Heart left ventricle (tissue), 16 donors: ENCODE measurements at places on chromosomes 7 and 10. TPM values are rescaled to one million over a fixed set of nuclear protein-coding genes. Genes with fewer than 3 reads are reported as not detected.

Gene CDHR3
- total RNA-seq, result 2.5 TPM

Gene ANKRD61
- not detected for total RNA-seq

Gene HABP2
- not detected for total RNA-seq

Gene ACADSB
- 53.4 TPM for total RNA-seq

DNA sequence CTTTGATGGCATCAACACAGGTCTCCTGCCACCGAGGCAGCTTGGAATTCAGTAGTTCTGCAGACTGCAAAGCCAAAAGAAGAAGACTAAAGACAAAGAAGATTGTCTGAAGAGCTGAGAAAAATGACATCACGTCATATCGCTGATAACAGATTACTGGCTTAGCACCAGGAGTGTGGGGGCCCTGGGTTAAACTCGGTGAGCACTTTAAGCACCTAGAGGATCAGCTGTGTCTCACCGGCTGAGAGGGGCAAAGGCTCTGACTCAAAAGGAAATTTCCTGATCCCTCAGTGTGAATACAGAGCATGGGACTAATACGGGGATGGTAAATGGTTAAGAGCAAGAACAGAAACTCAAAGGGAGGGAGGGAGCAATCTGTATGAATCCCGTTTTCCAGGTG, 30.7 kb downstream of the BRI3 start:
- H3K4me1 ChIP-seq, result no peaks in the 10 kb centered on the region
- no peak overlapping the region for H3K4me3 ChIP-seq

DNA sequence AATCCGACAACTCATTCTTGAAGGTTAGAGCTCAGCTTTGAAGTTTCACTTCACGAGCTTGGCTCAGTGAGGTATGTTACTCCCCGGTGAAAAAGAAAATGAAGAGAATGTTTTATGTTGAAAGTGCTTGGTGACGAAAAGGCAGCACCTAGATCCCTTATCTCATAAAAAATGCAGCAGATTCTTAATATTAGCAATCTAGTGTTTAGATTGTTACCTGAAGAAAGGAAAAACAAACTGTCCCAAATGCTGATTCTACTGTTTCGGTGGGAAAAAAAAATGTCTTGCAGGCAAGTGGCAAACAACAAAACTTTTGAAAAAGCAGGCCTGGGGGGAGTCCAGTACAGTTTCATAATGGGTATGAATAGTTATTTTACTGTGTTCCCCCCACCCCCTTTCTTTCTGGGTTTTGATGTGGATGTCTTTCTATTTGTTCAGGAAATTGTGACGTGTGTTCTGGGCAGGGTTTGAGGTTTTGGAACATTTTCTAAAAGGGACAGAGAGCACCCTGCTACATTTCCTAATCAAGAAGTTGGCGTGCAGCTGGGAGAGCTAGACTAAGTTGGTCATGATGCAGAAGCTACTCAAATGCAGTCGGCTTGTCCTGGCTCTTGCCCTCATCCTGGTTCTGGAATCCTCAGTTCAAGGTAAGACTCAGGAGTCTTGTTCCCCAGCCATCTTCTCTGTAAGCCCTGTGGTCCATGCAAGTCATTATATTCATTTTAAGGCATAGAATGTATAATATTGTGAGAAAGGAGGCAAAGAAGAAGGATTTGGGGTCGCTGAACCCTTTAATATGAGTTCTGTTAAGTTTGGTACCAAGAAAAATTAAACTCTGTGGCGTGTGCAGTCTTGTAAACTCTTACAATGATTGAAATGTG, at the start of gene SRGN:
SRGN (plus strand) TSS at position 514 of the 881 bp plus-strand sequence; CDS start at position 569, 55 bp downstream.
- no peaks in the 10 kb centered on the region for H3K27me3 ChIP-seq
- H3K36me3 ChIP-seq, result no peaks in the 10 kb centered on the region
- DNase-seq, result peak; percentile 83
- H3K4me3 ChIP-seq, result peak within 1 kb of the TSS; percentile 53
- H3K27ac ChIP-seq, result peak within 1 kb of the TSS; percentile 87

- no peak overlapping the region for H3K4me3 ChIP-seq
- H3K27ac ChIP-seq, result no peak overlapping the region
- no peak for DNase-seq
Measured at GRCh38 chr10:2584385-2584784, 483.0 kb upstream of the PFKP start.

GRCh38 chr10:75418293-75418692, 13.1 kb upstream of the LRMDA start:
- H3K27me3 ChIP-seq, result no peaks in the 10 kb centered on the region
- no peak for DNase-seq
- no peaks in the 10 kb centered on the region for H3K4me1 ChIP-seq
- H3K27ac ChIP-seq, result no peak overlapping the region
- H3K4me3 ChIP-seq, result no peak overlapping the region

DNA sequence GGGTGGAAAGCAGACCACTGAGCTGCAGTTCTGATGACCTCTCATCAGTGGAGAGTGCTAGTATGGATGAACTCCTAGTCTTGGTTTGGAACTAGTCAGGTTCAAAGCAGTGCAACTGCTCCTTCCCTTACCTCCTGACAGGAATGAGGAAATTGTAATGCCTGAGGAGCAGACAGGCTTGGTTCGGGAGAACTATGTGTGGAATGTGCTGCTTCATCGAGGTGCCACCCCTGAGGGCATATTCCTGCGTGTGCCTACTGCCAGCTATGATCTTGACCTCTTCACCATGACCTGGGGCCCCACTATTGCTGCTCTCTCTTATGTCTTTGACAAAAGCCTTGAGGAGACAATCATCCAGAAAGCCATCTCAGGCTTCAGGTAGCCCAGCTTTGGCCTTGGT, 27.4 kb upstream of the NFKB2 start:
- H3K4me1 ChIP-seq, result no peaks in the 10 kb centered on the region
- no peaks in the 10 kb centered on the region for H3K27me3 ChIP-seq
- H3K4me3 ChIP-seq, result no peak overlapping the region
- H3K27ac ChIP-seq, result no peak overlapping the region

DNA sequence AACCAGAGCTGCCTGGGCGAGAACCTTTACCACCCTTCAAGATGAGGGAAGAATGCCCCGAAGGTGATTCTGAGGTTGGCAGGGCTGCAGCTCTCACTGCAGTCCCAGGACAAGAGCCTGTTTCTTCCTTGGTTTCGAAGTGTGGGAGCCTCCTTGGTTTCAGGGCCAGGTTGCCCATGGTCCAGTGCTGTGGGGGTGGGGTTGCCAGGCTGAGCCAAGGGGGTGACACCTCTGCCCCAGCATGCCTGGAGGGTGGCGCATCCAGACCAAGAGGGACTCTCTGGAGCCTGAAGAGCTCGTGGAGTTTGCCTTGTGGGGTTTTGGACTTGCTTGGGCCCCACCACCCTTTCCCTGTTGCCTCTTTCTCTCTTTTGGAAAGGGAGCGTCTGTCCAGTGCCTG, 41.3 kb downstream of the WDR37 start:
- H3K4me3 ChIP-seq, result no peak overlapping the region
- no peak for DNase-seq
- H3K36me3 ChIP-seq, result peaks cover 11% of the 10 kb centered on the region
- no peaks in the 10 kb centered on the region for H3K27me3 ChIP-seq

- H3K36me3 ChIP-seq, result no peaks in the 10 kb centered on the region
- no peak overlapping the region for H3K4me3 ChIP-seq
- no peaks in the 10 kb centered on the region for H3K4me1 ChIP-seq
- peak; percentile 35 for DNase-seq
Measured at GRCh38 chr10:118459642-118460193, 117.6 kb upstream of the FAM204A start.

DNA sequence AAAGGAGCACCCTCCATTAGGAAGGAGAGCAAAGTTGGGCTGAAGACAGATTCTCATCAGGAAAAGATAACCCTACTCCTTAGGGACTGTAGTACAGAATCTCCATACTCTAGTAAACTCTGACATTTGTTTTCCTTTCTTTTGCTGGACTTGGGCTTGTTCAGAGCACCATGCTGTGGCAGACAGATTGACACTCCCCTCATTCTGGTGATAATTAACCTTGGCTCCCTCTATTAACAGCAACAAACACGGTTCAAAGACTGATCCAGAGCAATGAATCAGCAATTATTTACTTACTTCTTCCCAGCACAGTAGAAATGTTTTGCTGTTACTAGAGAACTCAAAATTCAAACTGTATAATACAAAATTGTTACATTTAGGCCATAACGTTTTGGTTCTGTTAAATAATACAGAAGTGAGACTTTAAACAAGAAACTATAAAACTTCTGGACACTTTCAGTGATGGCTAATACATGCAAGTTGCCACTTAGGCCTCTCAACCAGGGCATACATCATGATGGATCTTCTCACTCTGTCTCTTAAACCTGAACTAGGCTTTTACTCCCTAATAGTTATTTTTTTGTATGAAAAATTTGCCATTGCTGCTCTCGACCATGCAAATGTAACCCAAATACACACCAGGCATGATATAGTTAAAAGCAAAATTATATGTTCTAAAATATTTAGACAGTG, 639.0 kb downstream of the IPMK start:
- H3K36me3 ChIP-seq, result no peaks in the 10 kb centered on the region
- no peak for DNase-seq
- no peak overlapping the region for H3K27ac ChIP-seq
- no peak overlapping the region for H3K4me3 ChIP-seq
- no peaks in the 10 kb centered on the region for H3K4me1 ChIP-seq
- H3K27me3 ChIP-seq, result no peaks in the 10 kb centered on the region

- no peaks in the 10 kb centered on the region for H3K4me1 ChIP-seq
- H3K4me3 ChIP-seq, result no peak overlapping the region
Measured at GRCh38 chr10:35794703-35795102, 152.6 kb upstream of the FZD8 start.

DNA sequence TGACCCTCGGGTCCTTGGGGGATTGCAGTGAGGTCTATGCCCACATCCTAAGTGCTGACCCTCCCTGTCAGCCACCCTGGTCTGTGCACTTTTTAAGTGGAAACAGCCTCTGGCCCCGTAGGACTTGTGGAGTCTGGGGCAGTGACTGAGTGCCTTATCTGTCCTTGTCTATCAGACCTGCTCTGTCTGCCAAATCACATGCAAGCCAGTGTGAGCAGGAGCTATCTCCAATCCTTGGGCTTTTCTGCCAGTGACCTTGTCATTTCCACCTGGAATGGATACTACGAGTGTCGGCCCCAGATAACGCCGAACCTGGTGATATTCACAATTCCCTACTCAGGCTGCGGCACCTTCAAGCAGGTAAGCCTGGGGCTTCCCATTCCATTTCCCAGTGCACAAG, 62.7 kb downstream of the C10orf120 start:
- no peak overlapping the region for H3K27ac ChIP-seq
- H3K27me3 ChIP-seq, result no peaks in the 10 kb centered on the region
- no peak overlapping the region for H3K4me3 ChIP-seq

DNA sequence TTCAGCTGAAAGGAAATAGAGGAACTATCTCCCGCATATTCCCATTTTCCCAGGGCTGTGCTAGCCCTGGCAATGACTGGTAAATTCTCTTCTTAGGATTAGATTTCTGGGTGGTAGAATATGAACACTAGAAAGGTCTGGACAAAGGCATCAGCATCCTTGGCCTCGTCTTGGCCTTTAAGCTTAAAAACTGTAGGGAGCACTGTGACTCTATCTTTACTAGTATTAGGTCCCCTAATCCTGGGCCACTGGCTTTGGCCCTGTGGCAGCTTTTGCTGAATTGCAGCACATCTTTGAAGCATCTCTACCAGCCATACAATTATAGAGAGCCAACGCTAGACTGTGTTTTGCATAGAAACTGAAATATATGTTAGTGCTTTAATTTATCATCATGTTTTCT, 41.5 kb upstream of the EBLN1 start:
- H3K4me3 ChIP-seq, result no peak overlapping the region
- no peaks in the 10 kb centered on the region for H3K36me3 ChIP-seq
- H3K4me1 ChIP-seq, result no peaks in the 10 kb centered on the region
- no peak overlapping the region for H3K27ac ChIP-seq

DNA sequence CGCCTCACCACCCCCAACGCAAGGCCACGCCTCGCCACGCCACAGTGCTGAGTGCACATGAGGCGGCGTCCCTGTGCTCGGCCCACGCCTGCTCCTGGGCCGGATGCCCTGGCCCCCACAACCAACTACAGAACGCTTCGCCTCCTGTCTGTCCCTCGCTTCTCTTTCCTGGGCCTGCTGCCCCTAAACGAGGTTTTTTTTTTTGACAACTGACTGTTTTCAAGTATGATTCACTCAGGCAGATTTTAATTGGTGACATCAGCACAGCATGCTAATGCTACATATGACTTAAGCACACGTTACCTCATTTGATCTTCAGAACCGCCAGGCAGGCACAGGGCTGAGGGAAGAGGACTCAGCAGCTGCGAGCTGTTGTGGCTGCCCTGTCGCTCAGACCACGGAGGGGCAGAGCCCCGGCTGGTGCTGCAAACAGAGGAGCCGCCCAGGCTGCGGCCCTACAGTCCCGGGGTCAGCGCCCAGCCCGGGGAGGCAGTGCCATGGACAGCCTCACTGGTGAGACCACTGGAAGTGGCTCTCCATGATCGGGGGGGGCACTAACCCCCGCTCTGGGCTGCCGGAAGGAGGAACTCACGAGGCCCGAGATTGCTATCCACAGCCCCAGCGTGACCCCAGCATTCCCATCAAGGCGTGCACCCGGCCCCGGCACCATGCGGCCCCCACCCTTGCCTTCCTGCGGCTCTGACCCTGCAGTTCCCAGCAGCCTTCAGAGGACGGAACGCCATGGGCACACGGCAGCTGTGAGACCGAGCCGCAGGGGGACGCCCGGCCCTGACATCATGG, 212.8 kb downstream of the MAD1L1 start:
- no peaks in the 10 kb centered on the region for H3K27me3 ChIP-seq
- no peaks in the 10 kb centered on the region for H3K36me3 ChIP-seq
- peak overlapping the region; percentile 33 for H3K4me3 ChIP-seq

DNA sequence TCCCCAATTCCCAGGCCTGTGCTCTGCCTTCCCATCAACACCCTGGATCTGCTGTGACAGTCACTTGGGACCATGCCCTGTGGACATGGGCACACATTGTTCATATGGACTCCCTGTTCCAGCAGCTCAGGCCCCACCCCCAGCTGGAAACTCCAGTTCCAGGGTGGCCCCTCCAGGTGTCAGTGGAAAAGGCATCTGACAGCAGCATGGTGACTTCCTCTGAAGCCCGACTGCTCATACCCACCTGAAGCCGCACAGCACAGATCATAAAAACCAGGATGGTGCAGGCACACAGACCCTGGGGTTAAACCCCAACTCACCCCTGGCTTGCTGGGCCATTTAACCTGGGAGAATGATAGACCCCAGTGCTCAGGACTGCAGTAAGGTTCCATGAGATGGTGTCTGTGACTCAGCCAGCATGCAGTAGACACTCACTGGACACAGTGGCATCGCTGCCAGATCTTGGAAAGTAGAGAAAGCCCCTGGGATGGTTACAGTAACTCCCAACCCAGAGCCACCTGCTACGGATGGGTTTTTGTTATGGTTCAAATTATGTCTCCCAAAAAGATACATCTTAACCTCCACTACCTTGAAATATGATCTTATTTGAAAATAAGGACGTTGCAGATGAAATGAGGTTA, 72.6 kb upstream of the NANOS1 start:
- no peaks in the 10 kb centered on the region for H3K36me3 ChIP-seq
- H3K27ac ChIP-seq, result no peak overlapping the region
- no peak overlapping the region for H3K4me3 ChIP-seq
- no peak for DNase-seq
- no peaks in the 10 kb centered on the region for H3K27me3 ChIP-seq

GRCh38 chr7:94111009-94111408, 106.9 kb upstream of the BET1 start:
- no peaks in the 10 kb centered on the region for H3K36me3 ChIP-seq
- H3K4me1 ChIP-seq, result no peaks in the 10 kb centered on the region
- no peak for DNase-seq
- no peak overlapping the region for H3K4me3 ChIP-seq
- no peaks in the 10 kb centered on the region for H3K27me3 ChIP-seq
